ENCODE measurements at places on chromosomes 7 and 10.
A peak's percentile ranks its signal among the peaks of the same experiment; 100 is the strongest.

- no peak for DNase-seq
Observed at GRCh38 chr10:5534880-5535856, 10.4 kb downstream of the CALML3 start.

DNA sequence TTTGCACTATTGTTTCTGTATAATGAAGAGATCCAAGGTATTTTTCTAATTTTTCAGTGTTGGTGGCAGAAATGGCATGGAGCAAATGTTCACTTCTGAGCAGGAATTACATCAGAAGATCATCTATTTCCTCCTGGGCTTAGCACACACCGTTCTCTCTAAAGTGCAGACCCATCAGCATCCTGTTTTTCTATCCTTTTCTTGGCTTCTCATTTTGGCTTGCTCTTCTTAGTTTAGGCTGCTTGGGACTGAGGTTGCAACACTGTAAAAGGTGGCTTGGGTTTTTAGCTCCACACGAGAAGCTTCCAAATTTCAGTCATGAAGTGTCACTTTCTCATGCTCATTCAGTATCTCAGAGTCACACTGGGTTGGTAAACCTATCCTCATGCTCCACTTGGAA, 79.9 kb upstream of the SMIM30 start:
- no peak for DNase-seq

GRCh38 chr10:80284522-80284921, 4.9 kb downstream of the MAT1A start:
- no peak for DNase-seq

DNA sequence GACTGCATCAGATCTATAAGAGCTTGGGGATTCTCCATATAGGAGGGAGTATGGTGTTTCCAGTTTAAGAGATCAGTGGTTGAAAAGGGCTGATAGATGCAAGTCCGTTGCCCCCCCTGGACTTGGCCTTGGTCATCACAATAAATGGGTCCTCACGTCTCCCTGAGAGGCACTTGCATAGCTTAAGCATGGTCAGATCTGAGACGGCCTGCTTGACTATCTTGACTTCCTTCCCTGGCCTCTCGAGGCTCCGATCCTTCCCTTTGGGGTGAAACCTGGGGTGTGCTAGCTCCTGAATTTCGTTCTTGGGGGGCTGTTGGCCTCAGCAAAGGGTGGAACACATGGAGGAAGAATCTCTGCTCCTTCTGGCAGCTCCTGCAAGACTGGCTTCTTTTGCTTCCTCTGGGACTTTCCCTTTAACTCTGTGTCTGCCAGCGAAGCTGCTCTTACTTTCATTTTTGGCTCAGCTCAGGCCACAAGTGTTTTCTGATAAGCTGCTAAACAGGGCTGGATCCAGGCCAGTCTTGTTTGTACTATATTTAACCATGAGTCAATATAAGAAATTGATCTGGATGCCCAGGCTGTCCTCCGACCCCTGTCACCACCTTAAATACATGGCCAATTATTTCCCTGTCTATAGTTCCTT, 11.2 kb upstream of the ZNF485 start:
- no peak for DNase-seq

DNA sequence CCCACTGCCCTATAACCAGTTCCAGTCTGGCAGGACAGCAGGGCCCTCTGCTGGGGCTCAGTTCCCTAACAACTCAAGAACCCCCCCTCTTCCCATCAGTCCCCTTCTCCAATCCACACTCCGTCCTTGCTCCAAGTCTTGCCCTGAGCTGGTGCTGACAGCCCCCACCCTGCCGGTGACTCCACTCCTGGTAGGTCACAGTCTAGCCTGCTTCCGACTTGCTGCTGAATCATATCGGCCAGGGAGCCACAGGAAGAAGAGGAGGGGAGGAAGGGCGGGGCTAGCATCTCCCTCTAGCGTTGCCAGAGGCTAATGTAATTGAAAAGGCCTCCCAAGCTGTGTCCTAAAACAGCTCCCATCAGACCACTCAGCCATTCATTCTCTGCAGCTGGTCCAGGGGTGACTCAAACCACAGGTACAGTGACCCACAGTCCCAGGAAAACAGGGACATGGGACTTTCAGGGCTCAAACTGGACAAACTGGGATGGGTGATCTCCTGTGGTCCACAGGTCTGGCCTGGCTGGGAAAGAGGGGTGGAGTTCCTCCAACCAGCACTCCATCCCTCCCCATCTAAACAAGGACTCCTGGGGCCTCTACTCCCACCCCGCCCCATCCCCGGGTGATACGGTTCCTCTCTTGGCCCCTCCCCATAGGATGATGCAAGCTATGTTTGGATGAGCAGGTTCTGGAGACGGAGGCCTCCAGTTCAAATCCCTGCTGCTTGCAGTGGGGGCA, 158.8 kb downstream of the SH3PXD2A start:
- no peak for DNase-seq

GRCh38 chr7:120353171-120353570, 80.2 kb downstream of the KCND2 start:
- DNase-seq: no peak

- DNase-seq: peak; percentile 80
Observed at GRCh38 chr7:150969475-150969874, 8.6 kb downstream of the KCNH2 start.

DNA sequence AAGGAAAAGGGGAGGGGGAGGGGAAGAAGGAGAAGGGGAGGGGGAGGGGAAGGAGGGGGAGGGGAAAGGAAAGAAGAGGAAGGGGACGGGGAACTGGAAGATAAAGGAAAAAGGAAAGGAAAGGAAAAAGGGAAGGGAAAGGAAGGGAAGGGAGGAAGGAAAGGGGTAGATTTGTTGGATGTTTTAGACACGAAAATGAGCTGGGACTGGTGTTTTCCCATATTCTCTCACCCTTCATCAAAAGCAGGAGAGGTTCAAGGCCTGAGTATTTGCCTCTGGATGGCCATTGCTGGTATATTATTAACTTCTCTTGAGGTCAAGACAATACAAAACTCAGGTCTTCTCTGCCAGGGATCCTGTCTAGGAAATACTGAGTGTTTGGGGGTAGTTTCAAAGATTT, 652.7 kb downstream of the ANKRD7 start:
- no peak for DNase-seq

DNA sequence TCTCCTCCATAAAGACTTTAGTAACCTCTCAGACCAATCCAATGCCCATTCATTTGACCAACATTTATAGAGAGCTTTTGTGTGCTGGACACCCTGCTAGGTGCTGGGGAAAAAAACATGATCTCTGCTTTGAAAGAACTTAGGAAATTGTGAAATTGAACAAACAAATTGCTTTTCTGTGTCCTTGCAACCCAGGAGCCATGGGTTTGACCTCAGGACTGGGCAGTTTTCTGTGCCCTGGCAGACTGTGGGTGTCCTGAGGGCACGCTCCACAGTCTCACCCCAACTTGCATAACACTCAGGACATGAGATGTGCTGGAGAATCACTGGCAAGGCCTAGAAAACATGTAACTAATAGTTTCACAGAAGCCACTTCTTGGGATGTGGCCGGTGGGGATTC, 429.1 kb upstream of the ZMIZ1 start:
- no peak for DNase-seq

DNA sequence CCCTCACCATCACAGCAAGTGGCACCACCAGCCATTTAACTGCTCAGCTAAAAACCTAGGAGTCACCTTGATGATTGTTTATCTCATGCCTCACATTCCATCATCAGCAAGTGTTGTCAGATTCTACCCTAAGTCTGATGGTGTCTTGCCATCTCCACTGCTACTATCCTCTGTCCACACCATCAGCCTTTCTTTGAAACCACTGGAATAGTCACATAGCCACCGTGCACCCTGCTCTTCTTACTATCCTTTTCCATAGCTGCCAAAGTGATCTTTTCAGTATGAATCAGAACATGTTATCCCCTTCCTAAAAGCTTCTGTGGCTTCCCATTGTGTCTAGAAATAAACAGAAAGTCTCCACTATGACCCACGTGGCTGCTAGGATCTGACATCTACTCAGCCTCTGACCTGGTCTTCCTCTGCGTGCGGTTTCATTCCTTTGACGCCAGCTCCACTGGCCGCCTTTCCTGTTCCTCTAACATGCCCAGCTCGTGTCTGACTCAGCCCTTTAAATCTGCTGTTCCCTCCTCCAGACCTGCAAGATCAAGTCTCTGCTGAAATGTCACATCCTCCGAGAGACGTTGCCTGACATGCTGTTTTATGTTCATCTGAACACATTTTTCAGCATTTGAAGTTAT, 16.5 kb upstream of the CHN2 start:
- DNase-seq: no peak

DNA sequence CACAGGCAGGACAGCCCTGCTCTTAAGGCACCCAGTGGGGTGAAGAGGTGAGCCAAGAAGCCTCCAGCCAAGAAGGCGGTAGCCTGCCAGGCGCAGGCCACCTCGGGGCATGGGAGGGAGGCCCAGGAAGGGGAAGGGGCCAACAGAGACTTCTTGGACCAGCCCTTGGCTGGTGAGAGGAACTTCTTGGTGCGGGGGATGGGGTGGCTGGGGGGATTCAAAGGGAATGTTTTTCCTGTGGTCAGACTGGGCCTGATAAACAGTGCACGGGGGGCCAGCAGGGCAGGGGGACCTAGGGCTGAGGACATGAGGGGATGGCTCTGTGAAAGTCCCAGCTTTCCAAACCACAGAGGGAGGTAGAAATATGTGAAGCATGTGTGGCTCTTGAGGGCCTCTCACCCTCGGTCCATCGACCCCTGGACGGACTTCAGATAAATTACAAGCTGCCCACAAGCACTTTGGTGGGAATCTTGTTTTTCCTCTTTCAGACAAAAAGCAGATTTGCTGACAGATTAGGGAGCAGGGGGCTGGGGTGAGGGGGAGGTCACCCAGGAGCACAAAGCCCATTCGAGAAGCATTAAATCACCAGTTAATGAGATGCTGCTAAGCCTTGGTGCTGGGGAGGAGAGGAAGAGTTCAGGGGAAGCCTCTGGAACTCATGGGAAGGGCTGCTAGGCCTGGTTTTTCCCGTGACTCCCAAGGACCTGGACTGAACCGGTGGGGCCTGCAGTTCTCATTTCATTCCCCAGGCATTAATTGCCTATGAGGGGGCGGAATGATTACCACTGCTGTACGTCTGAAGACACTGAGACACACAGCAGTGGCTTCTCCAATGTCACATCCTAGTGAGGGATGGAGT, 11.3 kb downstream of the CRYGN start:
- DNase-seq: peak; percentile 10

- DNase-seq: no peak
Observed at GRCh38 chr7:133082390-133082766, 488 bp upstream of the CHCHD3 start.

DNA sequence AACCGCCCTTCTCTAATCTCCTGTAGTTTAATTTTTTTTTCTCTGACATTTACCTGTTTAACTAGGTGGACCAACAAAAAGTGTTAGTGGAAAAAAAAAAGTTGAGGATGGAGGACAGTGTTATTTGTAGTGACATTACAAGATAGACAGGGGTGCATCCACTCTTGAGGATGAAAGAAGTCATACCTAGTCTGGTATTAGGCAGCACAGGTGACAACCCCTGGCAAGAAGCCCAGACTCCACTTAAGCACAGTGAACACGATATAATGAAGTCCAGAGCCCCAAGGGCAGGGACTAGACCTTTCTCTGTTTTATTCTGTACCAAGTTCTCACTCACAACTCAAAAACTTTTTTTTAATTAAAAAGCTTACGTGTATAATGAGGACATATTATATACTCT, 268.4 kb downstream of the GPR37 start:
- no peak for DNase-seq

DNA sequence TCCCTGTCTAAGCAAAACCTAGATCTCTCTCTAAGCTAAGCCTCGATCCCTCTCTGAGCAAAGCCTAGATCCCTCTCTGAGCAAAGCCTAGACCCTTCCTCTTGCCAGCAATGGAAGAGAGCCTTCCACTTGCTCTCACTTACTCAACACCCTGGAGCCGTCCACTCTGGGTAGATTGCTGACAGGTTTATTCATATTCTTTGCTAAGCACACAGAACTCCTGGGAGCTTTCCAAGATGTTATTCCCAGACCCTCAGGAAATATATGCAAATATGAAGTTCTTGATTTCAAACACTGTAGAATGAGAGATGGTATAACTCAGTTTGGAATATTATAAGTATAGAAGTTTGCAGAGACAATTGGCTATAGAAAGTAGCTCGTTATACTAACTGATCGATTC, 503.8 kb upstream of the CELF2 start:
- no peak for DNase-seq

DNA sequence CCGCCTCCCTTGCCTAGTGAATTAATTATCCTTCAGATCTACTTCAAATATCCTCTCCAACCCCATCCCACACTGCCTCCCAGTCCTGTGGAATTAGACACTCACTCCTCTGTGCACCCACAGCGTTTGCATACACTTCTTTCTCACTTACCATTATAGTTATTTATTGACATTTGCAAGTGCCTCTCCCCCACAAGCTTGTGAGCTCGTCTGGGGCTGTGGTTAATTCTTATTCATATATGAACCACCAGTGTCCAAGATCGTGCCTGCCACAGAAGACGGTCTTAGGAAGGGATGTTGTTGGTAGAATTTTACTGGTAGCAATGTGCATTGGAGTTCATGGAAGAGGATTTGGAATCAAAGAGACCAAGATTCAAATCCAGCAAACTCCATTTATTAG, 68.1 kb upstream of the AOAH start:
- no peak for DNase-seq

- DNase-seq: no peak
Observed at GRCh38 chr7:43040461-43040860, 72.0 kb upstream of the HECW1 start.

Measured in NCI-H1694 (cell line).